ENCODE measurements at places on chromosomes 6 and 20. TPM values are rescaled to one million over a fixed set of nuclear protein-coding genes. Genes with fewer than 3 reads are reported as not detected.

Gene FAM162B
- total RNA-seq = 14.9 TPM

DNA sequence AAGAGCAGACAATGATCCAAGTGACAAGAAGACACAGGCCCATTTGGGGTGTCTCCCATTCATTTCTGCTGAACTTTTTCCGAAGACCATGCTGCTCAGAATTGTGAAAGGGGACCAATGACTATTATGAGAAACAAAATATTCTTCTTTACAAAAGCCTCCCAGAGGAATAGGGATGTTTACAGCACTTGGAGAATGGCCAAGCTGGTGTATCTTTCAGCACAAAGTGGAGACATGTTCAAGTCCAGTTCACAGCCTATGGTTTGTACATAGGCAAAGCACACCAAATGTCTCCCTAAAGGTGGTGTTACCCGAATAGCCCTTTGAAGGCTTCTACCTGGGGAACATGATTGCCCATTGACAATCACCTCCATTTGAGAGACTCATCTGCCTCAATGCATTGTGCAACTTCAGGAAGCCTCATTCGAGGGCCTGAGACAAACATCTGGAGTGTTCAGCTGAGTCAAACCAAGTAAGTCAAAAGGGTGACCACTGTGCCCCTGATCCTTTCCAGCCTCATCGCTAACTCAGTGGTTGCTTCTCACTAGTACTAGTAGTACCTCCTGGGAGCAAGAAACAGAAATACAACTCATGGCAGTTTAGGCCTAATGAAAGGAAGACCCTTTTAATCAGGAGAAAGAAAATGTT is 451.0 kb upstream of the MARCKS start:
- peaks cover 6% of the 10 kb centered on the region for H3K4me1 ChIP-seq
- H3K4me3 ChIP-seq = no peak overlapping the region
- no peaks in the 10 kb centered on the region for H3K27me3 ChIP-seq
- DNase-seq = no peak

DNA sequence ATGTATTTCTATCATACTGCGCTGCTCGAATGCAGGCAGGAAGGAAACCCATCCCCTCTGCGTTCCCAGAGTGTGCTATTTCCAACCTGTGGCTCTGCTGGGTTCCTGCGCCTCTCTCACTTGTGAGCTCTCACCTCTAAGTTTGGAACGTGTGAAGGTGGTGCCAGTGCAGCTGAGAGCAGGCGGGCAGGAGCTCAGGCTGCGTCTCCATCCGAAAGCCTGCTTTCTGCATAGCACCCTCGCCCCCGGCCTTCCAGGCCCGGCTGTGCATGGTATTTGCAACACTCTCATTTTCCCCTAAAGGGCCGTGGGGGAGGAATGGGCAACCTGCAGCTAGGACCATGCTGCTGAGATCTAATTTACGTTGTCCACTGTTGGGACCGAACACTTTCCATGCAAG is 288.0 kb upstream of the TSHZ2 start:
- peaks cover 11% of the 10 kb centered on the region for H3K4me1 ChIP-seq
- no peak overlapping the region for H3K27ac ChIP-seq
- H3K36me3 ChIP-seq = no peaks in the 10 kb centered on the region
- peaks cover 9% of the 10 kb centered on the region for H3K27me3 ChIP-seq

DNA sequence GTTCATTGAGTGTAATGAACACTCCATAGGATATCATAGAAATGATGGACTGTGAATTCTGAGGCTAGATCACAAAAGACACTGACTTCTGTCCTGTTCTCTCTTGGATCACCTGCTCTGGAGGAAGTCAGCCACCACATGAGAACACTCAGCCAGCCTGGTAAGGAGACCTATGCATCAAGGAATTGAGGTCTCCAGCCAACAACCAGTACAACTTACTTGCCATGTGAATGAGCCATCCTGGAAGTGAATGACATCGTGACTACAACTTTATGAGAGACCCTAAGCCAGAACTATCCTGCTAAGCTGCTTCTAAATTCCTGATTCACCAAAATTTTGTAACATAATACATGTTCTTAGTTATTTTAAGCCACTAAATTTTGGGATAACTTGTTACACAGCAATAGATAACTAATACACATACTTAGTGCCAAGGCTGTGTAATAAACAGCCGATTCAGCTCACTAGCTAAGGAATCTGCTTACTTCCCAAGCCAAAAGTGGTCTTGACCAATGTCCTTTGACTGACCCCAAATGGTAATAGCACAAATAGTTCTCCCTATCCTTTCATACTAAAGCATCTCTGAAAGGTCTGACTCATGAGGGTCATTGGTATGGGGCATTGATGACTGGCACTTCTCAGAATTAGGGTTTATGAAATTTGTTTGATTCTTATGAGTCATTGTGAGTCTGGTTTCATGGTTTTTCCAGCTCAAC is 6.9 kb upstream of the CTNNBL1 start:
- peaks cover 5% of the 10 kb centered on the region for H3K27me3 ChIP-seq
- H3K4me1 ChIP-seq = no peaks in the 10 kb centered on the region
- no peak for DNase-seq
- no peak overlapping the region for H3K27ac ChIP-seq

- H3K4me3 ChIP-seq = no peak overlapping the region
- DNase-seq = no peak
- H3K27me3 ChIP-seq = no peaks in the 10 kb centered on the region
- no peaks in the 10 kb centered on the region for H3K36me3 ChIP-seq
Measured at GRCh38 chr6:169344750-169345065, 91.1 kb upstream of the THBS2 start.

- H3K27ac ChIP-seq = no peak overlapping the region
- no peaks in the 10 kb centered on the region for H3K4me1 ChIP-seq
- no peak overlapping the region for H3K4me3 ChIP-seq
- DNase-seq = no peak
Measured at GRCh38 chr6:147559006-147559405, 50.5 kb downstream of the SAMD5 start.

DNA sequence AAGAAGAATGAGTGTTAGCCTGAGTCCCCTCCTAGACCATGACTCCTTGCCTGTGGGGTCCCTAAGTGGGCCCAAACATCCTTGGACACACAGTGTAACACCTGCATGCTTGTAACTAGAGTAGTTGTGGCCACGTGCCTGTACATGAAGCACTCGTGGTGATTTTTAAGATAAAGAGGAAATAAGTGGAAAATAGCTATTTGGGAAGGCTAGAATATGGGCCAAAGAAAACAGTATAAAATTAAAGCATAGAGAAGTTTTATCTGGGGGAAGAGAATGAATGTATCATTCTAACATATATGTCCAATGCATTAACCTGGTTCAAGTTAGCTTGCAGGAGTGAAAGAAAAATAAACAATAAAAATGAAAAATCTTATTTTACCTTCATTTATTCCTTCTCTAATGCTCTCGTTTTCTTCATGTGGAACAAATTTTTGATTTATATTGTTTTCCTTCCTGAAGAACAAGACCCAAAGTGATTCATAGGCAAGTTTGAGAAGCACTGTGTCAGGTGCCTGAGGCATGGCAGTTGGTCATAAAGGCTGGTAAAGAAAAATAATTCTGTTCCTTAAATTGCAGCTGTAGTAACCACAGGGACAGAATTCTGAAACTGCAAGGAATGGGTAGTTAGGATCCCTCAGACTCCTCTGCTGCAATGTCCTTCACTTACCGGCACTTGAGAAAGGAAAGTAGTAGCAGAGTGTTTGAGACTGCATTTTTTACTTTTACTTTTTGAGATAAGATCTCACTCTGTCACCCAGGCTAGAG is 8.5 kb upstream of the CST3 start:
- no peaks in the 10 kb centered on the region for H3K36me3 ChIP-seq
- DNase-seq = no peak
- H3K27me3 ChIP-seq = no peaks in the 10 kb centered on the region
- no peak overlapping the region for H3K4me3 ChIP-seq
- H3K27ac ChIP-seq = no peak overlapping the region

GRCh38 chr6:14117158-14118090 is at the start of gene CD83:
TSS of gene CD83 (plus strand) at chr6:14117772. CDS start at chr6:14117812, 40 bp downstream.
- no peaks in the 10 kb centered on the region for H3K27me3 ChIP-seq
- H3K4me3 ChIP-seq = peak within 1 kb of the TSS; percentile 74
- DNase-seq = peak; percentile 89
- H3K27ac ChIP-seq = peak within 1 kb of the TSS; percentile 80
- no peaks in the 10 kb centered on the region for H3K36me3 ChIP-seq

DNA sequence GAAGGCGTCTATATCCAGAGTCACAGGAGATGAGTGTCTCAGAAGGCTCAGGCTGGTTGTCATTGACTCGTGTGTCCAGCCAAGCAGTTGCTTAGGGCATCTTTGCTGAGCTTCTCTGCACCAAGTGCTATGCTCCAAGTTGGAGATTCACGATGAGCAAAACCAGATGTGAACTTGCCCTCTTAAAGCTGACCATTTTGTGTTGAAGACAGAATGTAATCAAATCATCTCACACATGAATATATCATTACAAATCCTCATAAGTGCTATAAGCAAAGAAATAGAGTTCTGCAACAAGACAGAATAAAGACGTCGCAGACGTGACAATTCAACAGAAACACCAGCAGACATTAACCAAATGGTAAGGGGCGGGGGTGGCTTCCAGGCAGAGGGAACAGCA is 103.9 kb downstream of the ALDH8A1 start:
- H3K4me3 ChIP-seq = no peak overlapping the region
- no peak for DNase-seq
- H3K36me3 ChIP-seq = no peaks in the 10 kb centered on the region
- H3K4me1 ChIP-seq = no peaks in the 10 kb centered on the region

DNA sequence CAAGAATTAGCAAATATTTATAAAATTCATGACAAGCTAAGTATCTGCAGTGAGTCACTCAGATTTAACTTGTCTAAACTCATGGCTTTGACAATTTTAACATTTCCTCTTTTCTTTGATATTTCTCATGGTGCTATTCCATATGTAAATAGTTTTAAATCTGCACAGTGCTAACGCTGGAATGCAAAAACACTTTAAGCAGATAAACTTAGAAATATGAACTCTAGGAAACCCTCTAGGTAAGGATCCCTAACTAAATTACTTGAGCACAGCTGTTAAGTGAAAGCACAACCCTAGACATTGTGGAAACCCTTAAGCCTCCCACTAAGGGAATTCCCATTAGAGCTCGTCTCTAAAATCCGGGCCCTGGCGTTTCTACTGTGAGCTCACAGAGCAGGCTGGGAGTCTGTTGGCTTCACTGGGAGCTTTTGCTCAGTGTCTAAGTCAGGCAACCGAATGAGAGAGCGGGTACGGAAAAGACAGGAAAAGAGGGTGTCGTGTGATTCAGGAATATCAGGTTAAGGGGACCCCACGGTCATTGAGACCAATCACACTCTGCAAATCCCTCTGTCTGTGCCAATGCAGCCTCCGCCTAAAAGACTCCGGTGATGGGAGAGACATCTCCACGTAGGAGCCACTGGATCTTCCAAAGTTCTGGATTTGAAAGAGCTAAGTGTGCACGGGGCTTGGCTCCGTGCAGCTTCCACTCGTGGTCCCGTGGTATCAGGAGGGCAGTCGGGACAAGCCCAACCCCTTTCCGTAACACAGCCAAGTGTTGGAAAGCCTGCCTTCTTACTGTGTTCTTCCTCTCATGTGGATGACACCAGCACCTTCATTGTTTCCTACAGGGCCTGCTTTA is 112.3 kb upstream of the RPS6KA2 start:
- no peak overlapping the region for H3K4me3 ChIP-seq
- H3K27me3 ChIP-seq = no peaks in the 10 kb centered on the region
- no peaks in the 10 kb centered on the region for H3K4me1 ChIP-seq
- no peak for DNase-seq

DNA sequence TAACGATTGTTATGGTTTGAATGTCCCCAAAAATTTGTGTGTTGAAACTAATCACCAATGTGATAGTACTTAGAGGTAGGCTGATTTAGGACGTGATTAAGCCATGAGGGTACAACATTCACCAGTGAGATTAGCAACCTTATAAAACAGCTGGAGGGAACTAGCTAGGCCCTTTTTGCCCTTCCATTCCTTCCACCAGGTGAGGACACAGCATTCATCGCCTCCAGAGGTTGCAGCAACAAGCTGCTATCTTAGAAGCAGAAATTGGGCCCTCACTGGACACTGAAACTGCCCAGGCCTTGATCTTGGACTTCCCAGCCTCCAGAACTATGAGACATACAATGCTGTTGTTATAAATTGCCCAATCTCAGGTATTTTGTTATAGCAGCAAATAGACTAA is 340.7 kb upstream of the JARID2 start:
- H3K36me3 ChIP-seq = no peaks in the 10 kb centered on the region
- H3K27me3 ChIP-seq = no peaks in the 10 kb centered on the region
- H3K4me3 ChIP-seq = no peak overlapping the region
- H3K4me1 ChIP-seq = peaks cover 5% of the 10 kb centered on the region

- peaks cover 26% of the 10 kb centered on the region for H3K4me1 ChIP-seq
- H3K27ac ChIP-seq = no peak overlapping the region
- H3K27me3 ChIP-seq = no peaks in the 10 kb centered on the region
- no peaks in the 10 kb centered on the region for H3K36me3 ChIP-seq
- no peak overlapping the region for H3K4me3 ChIP-seq
Measured at GRCh38 chr6:159056432-159056831, 11.6 kb upstream of the TAGAP start.

Gene TRIM15
- not detected for total RNA-seq

Gene WFDC12
- total RNA-seq = 3.9 TPM

DNA sequence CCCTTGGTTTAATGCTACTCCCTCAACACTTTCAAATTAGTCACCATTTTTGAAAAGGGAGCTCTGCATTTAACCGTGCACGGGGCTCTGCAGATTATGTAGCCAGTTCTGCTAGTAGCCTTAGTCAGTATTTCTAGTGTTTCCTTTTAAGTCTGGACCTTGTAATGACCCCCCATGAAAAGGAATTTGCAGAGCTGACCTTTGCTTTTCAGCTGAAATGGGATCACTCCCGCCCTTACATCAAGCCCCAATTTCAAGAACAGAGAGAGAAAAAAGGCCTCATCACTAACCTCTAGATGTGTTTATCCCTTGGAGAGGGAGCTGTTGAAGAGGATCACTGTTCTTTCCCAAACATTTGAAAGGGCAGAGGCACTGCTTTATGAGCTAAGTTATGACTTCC is 490.7 kb upstream of the BTBD3 start:
- H3K4me3 ChIP-seq = no peak overlapping the region
- H3K36me3 ChIP-seq = no peaks in the 10 kb centered on the region
- H3K4me1 ChIP-seq = no peaks in the 10 kb centered on the region
- H3K27me3 ChIP-seq = no peaks in the 10 kb centered on the region
- DNase-seq = no peak

Gene SLC17A1
- not detected for total RNA-seq

DNA sequence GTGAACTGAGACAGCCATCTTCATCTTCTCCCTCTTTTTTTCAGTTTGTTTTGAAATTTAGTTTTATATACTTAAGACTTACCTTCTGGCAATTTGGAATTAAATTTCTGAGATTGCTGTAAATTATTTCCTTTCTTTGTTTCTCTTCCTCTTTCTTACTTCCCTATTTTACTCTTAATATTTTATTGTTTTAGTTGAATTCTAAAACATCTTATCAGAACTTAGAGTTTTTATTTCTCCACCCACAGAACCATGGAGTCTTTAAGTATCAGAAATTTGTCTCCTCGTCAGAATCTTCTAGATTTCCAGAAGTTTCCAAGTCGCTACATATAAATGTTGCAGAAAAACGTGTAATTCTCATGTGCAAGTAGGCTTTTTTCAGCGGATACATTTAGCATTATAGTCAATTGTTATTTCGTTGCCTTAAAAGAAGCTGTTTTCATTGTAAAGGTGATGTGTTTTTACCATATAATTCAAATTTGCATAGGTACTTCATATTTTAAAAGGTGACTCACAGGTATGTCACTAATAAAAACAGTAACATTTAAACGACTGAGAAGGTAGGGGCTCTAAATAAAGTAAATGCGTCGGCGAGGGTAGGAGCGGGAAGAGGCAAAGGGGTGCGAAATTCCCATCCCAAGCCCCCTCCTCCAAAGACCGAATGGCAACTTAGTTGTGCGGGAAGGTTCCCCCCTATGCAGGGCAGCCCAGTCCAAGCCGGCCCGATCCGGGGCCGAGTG is 866 bp upstream of the MYO6 start:
- peak overlapping the region; percentile 88 for H3K4me3 ChIP-seq
- peak overlapping the region; percentile 92 for H3K27ac ChIP-seq
- H3K27me3 ChIP-seq = no peaks in the 10 kb centered on the region
- H3K36me3 ChIP-seq = no peaks in the 10 kb centered on the region
